Fibroblast of the conjunctiva (primary cell): ENCODE measurements at places on chromosomes 7 and 10.

DNA sequence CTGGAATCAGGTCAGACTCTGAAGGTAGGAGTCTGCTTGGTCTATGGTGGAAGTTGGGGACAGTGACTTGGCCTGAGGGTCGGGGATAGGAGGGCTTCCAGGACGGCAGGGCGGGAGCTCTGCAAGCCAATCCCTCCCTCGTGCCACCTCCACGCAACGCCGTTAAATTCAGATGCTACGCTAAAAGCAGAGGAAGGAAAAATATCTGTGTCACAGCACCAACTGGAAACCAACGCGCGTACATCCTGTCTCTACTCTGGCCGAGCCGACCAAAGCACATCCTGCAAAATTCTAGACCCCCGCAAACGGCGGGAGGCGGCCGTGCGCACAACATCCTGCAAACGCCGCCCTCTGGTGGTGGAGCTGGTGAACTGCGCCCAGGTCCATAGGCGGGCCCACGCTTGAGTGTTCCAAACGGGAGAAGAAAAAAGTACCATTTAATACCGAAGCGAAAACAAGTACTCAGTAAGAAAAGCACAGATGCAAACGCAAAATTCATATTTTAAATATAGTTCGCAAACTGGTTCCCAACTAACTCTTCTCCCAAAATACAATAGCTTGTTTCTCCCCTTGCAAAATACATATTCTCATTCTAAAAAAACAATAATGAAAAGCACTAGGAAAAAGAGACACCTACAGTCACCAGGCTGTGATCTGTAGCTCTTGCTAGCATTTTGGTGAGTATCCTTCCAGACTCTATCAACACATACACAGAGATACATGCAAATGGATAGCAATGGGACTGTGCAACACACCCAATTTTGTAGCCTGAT is 45.7 kb upstream of the HSPA12A start:
- DNase-seq = peak; percentile 30

- no peak for DNase-seq
Observed at GRCh38 chr7:41113719-41114118, 589.2 kb downstream of the INHBA start.

DNA sequence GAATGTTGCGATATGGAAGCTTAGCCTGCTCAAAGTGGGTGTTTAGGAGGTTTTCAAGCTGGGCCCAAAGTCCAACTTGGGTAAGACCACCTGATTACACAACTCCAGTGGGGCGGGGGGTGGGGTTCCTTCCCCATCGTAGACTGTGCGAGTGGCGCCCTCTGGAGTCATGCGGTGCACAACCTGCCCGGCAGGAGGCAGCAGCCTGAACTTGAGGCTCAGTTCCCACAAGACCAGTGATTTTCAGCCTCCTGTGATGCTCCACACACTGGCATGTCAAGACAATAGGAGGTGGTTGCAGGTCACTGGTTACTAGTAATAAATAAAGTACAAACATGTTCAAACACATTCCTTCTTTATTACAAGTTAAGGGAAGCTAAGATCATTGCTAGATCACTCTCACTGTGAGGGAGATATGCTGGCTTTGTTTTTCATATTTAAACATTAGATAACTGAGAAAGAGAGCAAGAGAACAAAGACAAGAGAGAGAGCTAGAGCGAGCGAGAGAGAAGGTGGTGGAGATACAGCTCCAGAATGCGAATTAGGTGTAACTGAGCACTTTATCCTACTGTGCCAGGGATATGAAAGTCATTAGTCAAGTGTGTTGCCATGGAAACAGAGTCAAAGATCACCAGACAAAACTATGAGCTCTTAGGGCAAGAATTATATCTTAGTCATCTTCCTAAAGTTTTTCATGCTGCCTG is 97.4 kb upstream of the BMPER start:
- peak; percentile 88 for DNase-seq

GRCh38 chr7:30743371-30744074 is 8.4 kb upstream of the INMT start:
- no peak for DNase-seq

DNA sequence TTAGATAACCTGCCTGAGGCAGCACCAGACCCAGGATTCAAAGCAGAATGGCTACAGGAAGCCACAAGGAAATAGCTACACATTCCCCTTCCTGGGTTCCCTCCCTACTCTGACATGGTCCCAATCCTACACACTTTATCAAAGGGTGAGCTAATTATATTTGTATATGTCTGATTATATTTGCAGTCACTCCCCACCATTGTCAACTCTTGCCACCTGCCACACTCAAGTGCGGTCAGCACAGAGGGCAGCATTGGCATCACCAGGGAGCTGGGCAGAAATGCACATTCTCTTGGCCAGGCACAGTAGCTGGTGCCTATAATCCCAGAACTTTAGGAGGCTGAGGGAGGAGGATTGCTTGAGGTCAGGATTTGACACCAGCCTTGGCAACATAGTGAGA is 114.1 kb upstream of the PDLIM1 start:
- no peak for DNase-seq

- DNase-seq = no peak
Observed at GRCh38 chr10:102605712-102606111, 38.6 kb upstream of the TRIM8 start.

DNA sequence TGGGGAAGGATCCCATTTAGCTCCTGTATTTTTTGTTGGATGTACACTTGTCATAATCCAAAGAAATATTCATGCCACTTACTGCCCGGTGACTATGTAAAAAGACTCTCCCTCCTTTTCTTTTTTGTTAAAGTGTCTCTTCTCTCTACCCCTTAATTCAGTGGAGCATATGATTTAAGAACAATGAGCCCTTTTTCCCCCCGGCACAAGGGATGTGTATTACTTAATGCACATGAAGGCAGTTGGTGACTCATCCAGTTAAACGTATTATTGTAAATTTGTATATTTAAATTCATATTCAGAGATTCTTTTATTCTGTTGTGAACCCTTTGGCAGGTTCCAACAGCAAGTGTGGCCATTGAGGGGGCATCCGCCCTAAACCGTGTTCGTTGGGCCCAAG is 241.9 kb downstream of the SLC25A13 start:
- DNase-seq = no peak

DNA sequence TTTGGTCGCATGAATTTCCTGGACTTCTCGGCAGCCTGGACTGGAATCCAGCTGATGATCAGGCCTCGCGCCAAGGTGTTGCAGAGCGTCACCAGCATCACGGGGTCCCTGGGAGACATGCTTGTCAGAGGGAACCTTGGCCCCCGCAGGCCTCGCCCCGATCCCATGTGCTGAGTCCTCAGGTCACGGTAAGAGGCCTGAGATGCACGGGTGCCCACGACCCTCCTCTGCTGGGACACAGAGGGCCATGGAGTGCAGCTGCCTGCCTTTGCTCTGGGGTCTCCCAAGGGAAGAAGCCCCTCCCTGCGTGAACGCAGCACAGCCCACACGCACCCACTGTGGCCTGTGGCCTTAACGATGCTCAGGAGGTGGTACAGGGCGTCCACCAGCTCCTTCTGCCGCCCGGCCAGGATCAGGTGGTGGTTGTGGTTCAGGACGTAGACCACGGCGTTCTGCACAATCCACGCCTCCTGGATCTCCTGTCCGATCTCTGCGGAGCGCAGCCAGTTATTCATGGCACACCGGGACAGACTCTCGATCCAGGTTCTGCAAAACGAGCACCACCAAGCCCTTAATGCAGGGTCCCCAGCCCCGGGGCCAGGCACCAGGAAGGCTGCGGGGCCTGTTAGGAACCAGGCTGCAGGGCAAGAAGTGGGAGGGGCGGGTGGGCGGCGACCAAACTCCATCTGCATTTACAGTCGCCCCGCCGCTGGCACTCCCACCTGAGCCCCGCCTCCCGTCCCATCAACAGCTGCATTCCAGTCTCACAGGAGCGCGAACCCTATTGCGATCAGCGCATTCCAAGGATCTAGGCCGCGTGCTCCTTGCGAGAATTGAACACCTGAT is 29.4 kb downstream of the CFAP46 start:
- DNase-seq = no peak

- no peak for DNase-seq
Observed at GRCh38 chr7:94478648-94479214, 30.9 kb upstream of the CASD1 start.

DNA sequence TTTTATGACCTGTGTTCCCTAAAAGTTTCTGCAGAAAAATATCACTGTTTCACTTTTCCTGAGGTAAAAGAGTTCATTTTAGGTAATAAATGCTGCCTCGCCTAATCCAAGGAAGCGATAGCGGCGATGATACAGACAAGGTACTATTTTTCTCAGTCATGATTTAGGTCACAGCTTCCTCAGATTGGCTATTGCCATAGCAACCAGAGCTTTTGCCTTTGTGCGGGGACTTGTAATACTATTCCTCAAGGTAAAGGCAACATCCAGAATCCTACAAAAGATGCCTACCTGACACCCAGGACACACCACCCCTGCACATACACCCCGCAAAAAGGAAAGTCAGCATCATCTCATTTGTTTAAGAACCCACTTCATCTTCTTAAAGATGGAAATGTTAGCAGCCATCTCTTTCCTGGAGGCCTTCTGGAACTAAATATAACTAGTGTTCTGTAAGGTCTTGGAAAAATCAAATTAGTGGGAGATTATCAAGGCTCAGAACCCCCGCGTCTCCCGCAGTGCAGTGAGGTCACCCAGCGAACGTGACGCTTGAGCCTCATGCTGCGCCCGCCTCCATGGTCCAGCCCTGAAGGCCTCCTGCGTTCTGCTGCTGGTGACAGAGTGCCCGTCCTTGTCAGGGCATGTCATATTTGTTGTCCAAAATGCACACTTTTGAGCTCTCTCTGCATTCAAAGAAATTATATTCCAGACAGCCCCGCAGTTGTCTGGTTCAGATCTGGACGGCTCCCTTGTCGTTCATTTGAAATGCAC is 402.0 kb upstream of the RNF32 start:
- no peak for DNase-seq

DNA sequence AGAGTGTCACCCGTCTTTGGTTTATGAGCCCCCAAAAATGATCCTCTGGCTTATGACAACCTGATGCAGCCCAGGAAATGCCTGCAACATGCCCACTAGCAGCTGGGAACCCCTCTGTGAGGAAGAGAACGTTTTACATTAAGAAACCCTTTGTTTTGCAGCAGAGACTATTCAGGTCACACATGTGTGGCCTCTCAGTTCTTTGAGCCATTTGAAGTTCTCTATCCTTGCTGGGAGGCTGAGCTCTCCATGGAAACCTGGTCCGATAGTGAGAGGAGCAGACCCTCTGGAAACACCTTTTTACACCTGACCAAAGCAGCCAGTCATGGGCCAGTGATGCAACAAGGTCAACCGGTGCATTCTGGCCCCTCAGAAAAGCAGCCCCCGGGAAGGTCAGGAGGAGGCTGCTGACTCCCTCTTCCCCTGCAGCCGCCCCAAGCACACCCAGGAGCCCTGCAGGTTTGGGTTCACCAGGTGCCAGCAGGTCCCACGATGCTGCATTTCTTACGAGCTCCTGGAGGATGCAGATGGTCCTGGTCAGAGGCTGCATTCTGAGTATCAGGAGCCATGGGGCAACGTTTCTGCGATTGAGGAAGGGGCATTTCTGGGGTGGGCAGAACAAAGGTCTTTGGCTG is 134.3 kb downstream of the ZMYND11 start:
- DNase-seq = no peak

DNA sequence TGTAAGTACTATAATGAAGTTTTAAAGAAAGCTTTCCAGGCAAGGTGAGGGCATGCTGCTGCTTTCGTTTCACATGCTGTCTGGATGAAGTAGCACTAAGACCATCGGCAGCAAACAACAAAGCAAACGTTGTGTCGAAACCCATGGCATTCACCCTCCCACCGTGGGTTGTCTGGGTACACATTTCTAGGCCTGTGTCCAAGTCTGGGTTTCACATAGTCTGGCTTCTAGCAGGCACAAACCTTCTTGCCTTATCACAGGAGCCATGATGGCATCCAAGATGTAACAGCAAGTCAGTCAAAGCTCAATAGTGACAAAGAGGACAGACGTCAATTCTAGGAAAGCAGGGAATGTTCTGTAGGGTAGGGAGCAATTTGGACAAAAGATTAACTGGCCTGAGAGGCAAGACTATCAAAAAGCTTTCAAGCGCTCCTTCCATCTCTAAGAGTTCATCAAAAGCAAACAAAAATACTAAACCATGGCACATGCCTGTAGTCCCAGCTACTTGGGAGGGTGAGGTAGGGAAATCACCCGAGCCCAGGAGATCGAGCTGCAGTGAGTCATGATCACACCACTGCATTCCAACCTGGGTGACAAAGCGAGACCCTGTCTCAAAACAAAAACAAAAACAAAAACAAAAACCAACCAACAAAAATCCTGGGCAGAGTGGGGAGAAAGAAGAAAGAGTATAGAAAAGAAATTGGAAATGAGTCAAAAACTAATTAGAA is 42.7 kb downstream of the PAXIP1 start:
- DNase-seq = no peak

- DNase-seq = no peak
Observed at GRCh38 chr7:157782041-157782440, 445.2 kb downstream of the DNAJB6 start.

DNA sequence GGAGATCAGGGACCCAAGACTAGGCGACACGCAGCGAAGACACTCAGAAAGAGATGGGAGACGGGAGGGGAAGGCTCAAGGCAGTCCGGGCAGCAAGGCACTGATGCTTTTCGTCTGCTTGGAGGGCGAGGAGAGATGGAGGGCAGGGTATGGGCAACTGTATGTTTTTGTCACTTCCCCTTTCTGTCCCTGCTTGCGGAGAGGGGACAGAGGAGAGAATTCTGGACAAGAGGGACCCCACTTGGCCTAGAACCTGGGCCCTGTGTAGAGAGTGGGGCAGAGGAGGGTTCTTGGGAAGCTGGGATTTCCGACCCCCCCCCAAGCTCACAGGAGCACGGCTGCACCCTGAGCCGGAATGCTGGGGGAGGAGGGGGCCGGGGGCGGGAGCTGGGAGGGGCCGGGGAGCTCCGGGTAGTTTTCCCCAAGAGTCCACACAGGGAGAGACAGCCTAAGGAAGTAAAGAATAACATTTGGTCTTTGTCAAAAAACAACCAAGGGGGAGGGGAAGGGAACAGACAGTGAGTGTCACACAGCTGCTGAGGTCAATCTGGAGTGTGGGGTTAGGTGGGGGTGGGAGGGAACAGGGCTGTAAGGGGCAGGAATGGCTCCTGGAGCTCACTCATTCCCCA is 1.8 kb downstream of the LRCH4 start:
- DNase-seq = no peak

DNA sequence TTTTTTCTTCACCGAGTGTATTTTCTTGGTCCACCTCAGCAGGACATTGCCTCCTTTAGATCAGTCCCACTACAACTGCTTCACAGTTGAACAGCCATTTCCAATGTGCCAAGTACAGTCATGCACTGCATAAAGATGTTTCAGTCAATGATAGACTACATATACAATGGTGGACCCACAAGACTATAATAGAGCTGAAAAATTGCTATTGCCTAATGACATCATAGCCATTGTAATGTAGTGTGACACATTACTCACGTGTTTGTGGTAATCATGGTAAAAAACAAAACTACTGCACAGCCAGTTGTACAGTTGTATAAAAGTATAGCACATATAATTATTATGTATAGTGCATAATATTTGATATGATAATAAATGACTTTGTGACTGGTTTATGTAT is 113.8 kb upstream of the HPS1 start:
- DNase-seq = no peak
